NCI-H1048 (cell line): ENCODE measurements at places on chromosomes 6 and 20.

- no peak for DNase-seq
Observed at GRCh38 chr6:52312461-52312860, 27.9 kb upstream of the MCM3 start.

- DNase-seq = no peak
Observed at GRCh38 chr6:120700001-120700400, 634.3 kb downstream of the TBC1D32 start.

DNA sequence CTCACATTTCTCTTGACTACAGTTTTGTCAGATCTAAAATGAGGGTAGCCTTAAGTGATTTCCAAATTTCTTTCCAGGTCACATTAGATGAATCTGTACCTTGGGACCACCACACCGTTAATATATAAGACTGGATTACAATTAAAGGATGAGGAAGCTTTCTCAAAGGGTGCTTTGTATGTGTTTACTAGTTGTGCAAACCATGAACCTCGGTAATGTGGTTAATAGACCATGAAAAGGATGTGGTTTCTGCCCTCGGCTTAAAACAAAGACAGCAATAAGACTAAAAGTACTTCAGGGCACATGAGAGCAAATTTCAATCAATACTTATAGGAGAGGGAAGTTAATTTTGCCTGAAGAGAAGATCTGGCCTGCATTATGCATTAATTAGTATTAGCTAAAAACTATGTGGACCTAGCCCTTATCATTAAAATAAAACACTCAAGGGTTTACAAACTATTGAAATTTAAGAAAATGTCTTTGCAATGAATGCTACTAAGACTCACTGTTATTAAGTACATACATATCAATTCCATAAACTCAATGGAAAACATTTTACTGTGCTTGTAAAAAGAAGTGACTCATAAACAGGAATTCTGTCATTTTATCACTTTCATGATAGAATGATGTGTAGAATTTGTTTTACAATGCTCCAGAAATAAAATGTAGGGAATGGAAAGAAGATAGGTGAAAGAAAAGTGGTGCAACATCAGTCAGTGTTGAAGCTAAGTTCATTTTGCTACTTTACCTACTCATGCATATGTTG lies 936 bp upstream of the TMX4 start:
- DNase-seq = peak; percentile 23

- no peak for DNase-seq
Observed at GRCh38 chr6:99507648-99508047, 7.6 kb downstream of the USP45 start.

DNA sequence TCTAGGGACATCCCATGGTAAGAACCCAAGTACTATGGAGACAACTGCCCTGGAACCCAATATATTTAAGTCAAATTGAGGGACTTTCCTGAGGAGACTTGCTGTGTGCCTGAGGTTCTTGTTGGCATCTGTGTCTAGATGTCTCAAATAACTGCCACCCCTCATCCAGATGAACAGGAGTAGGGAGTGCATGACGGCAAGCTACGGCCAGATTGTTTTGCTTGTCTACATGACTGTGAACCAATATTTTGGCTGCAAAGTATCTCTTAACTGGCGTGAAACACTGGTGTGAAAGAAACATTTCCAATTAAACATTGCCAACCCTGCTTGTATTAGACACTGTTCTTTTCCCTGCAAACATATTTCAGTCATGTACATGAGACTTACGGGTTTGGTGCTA lies 52.4 kb upstream of the SIM1 start:
- DNase-seq = no peak

DNA sequence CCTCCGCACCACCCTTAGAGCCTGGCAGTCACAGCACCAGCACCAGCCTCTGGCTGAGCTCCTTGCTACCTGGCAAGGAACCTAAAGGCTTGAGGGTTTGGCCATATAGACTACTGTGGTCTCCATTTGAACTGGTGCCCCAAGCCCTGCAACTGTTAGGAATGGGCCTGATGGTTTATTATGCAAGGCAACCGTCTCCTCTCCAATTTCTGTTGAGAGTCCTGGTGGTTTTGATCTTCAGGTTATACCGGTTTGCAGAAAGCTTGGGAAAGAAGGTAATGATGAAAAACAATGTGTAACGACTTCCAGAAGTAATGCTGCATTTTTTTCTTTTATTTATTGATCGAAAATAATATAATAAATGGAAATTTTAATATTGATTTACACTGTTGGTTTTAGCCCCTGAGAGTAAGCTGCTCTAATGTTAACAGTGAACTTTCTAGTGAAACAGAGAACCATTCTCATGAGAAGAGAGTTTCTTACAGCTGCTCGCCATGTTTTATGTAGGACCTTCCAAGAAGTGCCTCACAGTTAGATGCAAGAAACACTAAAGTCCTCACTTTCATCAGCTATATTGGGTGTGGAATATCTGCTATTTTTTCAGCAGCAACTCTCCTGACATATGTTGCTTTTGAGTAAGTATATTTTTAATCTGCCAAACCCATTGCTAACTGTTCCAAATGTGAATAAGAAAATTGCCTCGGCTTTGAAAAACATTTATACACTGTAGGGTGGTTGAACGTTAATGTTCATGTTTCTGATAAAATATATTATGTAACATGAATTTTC lies 112.8 kb downstream of the ADGRG6 start:
- no peak for DNase-seq

GRCh38 chr6:148935705-148936435 lies 189.0 kb downstream of the UST start:
- no peak for DNase-seq

DNA sequence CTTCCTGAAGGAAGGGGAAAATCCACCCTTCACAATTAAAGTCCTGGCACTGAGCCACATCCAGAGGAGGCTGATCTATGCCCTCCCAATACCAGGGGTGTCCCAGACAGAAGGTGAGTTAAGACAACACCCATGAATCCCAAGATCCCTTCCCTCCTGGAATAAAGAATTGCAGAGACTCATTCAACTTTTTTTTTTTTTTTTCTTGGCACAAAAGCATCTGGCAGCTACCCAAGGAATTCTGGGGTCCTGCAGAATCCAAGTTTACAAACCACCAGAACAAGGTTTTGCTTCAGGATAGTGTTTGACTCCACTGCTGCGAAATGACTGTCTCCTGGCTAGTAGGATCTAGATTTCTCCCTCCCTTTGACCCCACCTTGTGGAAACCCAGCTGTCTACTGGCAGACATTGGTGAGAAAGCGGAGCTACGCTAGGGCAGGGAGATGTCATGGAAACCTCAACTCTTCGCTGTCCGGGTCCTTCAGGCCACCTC lies 37.4 kb downstream of the JAG1 start:
- no peak for DNase-seq

- DNase-seq = no peak
Observed at GRCh38 chr20:49283703-49284625, 6.1 kb upstream of the ZNFX1 start.

GRCh38 chr6:87237804-87238203 lies 82.4 kb downstream of the ZNF292 start:
- no peak for DNase-seq

DNA sequence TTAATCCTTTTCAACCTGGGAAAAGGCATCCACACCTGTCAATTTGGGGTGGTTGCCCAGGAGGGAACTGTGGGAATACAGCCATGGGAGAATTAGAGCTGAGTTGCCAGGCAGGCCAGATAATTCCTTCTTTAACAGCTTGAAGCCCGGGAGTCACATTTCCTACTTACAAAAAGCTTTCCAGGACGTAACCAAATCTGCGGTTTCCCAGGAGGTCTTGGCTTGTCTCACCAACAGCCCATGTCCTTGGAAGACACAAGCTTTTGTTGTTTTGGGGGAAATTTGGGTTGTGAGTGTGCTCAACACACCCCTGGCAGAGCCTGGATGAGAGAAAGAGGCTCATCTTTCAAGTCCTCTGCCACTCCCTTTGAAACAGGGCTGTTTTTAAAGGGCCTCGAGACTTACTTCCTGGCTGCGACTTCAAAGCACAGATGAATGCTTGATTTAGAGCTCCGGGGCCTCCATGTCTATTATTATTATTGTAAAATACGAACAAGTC lies 465.9 kb upstream of the BTBD3 start:
- no peak for DNase-seq
